ENCODE measurements at places on chromosomes 2 and 18.

DNA sequence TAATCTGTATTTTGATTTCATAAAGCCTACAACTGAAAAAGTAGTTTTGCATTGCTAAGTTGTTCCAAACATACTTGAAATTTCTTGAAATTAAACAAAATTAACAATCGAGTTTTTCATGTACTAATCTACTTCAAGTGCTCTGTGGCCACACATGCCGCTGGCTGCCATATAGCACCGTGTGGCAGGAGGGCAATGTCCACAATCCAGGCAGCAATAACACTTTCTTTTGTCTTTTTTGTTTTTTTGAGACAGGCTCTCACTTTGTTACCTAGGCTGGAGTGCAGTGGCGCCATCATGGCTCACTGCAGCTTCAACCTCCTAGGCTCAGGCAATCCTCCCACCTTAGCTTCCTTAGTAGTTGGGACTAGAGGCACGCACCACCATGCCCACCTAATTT, 36.1 kb downstream of the SAP130 start:
- no peak for DNase-seq

DNA sequence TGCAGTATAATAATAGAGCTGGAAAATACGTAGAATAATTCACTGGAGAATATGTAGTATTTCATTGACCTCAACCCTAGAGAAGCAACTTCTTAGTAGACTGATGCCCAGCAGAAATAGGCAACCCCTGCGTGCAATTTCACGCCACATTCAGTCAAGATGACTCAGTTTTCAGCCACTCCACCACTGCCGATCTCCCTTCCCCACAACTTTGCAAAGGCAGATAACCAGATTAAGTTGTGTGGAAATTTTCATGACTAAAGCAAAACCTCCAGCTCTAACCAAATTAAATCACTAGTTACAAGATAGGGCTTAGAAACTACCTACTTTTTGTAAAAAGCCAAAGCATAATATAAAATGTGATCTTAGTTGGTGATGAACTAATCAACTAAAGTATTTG, 63.3 kb upstream of the STK17B start:
- no peak for DNase-seq

- no peak for DNase-seq
Measured at GRCh38 chr2:67663776-67664175, 266.6 kb downstream of the ETAA1 start.

DNA sequence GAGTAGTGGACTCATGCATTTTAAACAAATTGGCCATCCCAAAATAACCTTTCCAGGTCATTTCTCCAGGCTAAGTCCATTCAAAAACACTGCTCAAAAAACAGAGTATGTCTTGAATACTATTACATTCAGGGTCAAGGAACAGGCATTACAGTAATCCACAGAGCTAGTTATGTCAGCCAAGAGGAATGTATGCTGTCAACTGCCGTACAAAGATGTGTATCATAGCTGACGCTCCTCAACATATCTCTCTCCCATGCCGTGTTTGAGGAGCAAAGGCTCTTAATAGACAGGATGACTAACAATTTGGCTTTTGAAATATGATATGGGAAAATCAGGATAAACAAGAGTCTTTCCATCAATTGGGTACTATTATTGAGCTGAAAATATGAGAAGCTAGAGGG, 68.8 kb upstream of the KCTD1 start:
- no peak for DNase-seq

GRCh38 chr18:32446780-32447179, 23.9 kb downstream of the GAREM1 start:
- DNase-seq = no peak

DNA sequence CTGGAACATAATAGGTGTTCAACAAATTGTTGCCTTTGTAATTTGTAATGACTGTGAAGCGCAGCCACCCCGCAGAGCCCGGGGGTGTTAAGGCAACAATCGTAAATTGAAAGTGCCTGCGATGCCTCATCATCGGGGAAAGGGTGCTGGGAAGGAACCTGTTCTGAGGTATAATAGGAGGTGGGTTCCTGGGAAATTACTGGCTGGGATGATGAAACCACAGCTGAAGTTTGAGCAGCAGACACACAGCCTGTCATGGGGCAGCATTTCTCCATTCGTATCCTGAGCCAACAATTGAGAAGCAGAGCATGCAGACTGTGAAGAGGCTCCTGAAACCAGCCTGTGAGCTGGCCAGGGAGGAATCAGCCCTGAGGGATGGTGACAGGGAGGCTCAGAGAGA, 404.0 kb upstream of the MYT1L start:
- DNase-seq = no peak

- DNase-seq = no peak
Measured at GRCh38 chr2:8418721-8419120, 263.1 kb upstream of the ID2 start.

DNA sequence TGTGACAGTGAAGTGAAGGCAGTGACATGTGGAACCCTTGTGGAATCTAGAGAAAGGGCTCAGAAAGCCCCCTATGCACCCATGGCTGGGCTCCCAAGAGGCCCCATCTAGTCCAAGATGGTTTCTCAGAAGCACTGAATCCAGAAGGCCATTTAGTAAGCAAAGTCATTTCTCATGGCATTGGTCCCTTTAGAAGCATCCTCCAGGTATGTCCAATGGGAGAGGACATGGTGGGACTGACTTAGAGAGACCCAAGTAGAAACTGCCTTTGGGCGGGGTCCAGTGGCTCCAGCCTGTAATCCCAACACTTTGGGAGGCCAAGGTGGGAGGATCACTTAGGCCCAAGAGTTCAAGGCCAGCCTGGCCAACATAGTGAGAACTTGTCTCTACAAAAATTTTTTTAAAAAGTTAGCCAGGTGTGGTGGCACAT, 72.5 kb upstream of the RMDN2 start:
- DNase-seq = no peak

GRCh38 chr2:233686928-233687327, 5.2 kb downstream of the UGT1A7 start:
- no peak for DNase-seq

- no peak for DNase-seq
Measured at GRCh38 chr2:56109994-56110393, 73.8 kb upstream of the CCDC85A start.

GRCh38 chr2:216951171-216951570, 91.3 kb upstream of the TNP1 start:
- DNase-seq = no peak

- no peak for DNase-seq
Measured at GRCh38 chr2:77034445-77034844, 487.7 kb downstream of the LRRTM4 start.

DNA sequence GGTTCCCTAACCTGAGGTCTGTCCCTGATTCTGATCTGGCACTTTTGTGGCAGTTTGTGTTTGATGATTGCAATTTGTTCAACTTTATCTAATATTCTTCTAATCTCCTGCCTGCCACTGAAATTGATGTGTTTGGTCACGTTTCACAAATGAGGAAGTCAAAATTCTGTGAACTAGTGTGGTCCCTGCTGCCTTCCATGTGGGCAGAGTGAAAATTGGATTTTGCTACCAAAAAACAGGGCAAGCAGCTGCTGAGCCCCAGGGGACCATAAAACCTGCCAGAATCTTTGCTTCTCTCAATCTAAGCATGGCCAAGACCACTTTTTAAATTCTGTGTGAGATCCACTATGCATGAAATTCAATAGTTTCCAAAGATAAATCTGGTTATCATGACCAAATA, 195.5 kb upstream of the CYRIA start:
- no peak for DNase-seq
